ENCODE measurements at places on chromosomes 16 and 17.

- DNase-seq, result no peak
These were observed 56.0 kb downstream of the CLUH start for GRCh38 chr17:2655546-2655945.

DNA sequence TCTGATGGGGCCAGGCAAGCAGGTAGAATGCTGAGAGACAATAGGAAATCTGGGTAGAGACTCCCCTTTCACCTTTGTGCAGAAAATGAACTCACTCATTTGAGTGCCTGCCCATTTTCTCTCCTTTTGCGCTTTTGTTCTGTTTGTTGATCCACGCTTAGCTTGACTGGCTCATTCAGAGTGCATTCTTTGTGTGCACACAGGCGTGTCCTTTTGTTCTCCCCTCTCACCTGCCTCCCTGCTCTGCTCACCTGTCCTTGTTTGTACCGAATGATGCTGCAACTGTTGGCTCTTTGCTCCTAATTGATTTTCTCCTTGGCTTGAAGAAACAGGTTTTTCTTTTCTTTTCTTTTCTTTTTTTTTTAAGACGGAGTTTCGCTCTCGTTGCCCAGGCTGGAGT is 15.8 kb downstream of the PGS1 start:
- DNase-seq, result no peak

- DNase-seq, result no peak
These were observed 8.4 kb upstream of the PIEZO1 start for GRCh38 chr16:88793251-88793954.

DNA sequence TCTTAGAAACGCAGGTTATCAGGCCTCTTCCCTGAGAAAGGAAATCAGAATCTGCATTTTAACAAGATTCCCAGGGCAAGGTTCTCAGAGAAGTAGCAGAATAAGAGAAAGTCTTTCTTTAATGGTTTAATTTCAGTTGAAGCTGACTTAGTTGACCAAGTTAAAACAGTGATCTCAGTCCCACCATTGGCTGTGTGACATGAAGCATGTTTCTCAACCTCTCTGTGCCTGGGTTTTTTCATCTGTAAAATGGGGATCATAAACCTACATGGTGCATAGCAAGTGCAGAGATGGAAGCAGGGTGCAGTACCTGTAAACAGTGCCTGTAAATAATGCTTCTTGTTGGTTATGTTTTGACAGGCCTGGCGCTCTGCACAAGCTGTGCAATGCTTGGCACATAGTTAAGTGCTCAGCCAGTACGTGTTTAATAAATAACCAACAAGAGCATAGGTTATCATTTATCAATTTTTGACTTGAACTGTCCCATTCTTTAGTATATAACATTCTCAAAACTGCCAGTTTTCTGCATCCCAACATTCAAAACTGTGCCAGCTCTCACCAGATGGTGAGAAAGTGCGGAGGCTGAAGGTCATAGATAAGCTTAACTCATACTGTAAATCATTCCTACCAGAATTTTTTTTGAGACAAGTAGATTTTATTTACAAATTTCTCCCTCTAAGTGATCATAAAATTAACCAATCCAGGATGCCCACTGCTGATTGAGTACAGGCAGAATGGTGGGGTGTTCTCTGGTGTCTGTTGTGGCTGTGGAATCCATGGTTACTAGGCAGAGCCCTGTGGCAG is 6.9 kb downstream of the C17orf67 start:
- no peak for DNase-seq

DNA sequence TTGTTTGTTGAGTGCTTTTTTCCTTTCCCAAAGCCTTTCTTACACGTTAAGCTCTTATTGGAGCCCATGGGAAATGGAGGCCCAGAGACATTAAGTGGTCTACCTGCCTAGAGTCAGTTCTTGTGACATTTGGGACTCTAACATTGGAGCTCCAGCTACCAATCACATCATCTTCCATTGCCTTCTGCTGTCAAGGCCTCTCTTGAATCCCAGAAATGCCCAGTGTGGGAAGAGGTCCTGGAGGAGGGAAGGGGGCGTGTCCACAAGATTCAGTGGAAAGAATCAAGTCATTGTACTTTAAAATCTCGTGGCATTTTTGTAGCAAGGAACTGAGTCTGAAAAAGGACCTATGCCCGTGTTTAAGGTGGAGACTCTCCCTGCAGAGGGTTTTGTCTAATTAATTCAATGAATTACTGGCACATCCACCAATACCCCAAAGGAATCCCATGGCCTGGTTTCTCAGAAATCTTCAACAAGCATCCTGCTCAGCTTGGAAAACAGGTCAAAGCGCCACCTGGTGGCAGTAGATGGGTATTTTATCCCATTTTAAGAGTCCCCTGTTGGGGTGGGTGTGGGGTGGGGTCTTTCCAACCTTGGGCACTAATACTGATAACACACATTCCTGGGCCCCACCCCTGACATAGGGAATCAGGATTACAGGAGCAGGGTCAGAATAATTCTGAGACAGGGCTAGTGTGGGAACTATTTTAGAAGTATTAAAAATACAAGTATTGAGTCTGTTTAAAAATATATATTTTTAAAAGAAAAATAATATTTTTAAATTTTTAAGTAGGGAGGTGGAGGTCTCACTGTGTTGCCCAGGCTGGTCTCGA is 24.6 kb downstream of the GPT2 start:
- DNase-seq, result peak; percentile 74

DNA sequence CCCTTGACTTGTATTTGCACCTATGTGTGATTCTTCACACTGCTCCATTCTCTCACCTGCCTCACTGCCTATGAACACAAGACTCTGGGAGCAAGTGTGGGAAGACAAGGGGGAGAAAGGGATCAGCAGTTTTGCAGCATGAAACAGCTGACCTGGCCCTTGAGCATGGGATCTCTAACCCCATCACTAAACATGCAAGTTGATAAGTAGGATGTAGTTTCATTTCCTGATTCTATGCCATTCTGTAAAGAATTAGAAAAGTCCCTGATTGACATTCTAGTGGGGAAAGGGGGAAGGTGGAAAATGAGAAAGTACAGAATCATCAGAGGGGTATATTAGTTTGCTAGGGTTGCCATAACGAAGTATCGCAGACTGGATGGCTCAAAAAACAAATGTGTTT is 25.3 kb upstream of the MYOCD start:
- DNase-seq, result no peak

DNA sequence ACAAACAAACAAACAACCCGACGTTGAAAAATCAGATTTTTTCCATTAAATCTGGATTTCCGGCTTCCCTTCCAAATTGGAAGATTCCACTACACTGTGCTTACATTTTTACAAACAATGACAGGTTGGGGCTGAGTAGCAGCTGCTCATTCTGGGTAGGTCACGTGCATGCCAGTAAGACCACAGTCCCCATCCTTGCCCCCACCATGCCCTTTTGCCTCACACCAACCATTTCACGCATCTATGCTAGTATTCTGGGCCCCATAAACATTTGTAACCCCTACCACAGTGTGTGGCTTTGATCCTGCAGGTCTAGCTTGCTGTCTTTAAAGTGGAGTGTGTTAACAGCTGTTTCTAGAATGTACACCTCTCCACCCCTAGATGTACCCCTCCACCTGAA is 366.1 kb downstream of the XYLT1 start:
- DNase-seq, result no peak

DNA sequence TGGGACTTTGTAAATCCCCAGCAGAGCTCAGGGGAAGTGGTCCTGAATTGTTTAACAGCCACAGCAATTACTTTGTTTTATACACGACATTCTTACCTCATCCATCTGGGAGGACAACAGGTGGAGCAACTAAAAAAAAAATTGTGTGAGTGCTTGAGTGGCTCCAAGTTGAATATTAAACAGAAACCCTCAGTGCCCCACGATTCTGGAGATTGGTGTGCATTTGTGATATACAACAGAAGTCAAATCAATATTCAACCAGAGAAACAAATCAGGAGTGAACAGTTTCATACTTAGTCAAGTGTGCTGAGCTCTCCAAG is 204.8 kb downstream of the HAPSTR1 start:
- DNase-seq, result no peak

DNA sequence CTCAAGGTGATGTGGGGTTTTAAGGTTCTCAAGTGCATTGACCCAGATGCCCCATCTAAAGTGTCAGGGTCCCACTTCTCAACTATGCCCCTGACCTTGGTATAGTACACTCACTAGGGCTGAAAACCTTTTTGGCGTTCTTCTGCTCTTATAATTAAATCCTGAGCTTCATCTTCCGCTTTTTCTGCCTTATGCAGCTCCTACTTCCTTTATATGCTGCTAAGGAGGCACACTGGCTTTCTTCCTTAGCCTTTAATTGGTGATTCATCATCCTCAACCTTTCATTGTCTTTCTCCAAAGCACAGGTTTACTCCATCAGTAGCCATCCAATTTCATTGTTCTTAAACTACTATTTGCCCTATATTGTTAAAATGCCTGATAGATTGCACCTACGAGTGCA is 5.3 kb upstream of the NF1 start:
- DNase-seq, result no peak

DNA sequence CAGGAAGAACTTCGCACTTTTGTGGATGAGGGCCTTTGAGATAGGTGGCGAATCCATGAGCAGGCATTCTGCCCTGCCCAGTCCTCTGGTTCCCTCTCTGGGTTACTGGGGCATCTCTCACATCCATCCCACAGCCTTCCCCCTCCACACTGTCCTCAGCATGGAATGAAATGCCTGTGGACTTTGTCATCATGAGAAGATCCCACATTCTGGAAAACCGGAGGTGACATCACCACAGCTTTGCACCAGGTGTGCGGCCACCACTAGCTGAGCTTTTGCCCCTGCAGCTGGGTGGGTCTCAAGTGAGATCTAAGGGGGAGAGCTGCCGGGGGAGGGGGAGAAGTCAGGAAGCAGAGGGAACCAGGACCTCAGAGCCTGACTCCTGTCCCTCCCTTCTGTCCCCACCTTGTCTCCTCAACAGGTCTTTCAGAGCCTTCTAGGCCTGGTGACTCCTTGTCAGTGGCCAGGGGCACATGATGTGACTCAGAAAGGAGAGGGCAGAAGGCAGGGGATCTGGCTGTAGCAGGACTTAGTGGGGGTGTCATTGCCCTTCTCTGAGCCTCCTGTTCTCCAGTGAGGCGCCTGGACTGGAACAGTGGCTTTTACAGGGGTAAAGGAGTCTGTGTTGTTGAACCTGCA is 40.0 kb upstream of the DLX4 start:
- no peak for DNase-seq

- no peak for DNase-seq
These were observed 5.7 kb upstream of the SDR42E1 start for GRCh38 chr16:82016964-82017363.

DNA sequence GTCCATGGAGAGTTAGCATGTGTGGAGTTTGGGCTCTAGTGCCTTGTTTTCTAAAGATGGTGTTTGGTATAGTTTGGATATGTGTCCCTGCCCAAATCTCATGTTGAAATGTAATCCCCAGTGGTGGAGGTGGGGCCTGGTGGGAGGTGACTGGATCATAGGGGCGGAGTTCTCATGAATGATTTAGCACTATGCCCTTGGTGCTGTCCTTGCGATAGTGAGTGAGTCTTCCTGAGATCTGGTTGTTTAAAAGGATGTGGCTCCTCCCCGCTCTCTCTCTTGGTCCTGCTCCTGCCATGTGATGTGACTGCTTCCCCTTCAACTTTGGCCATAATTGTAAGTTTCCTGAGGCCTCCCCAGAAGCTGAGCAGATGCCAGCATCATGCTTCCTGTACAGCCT is 8.9 kb upstream of the ZNF19 start:
- DNase-seq, result no peak

DNA sequence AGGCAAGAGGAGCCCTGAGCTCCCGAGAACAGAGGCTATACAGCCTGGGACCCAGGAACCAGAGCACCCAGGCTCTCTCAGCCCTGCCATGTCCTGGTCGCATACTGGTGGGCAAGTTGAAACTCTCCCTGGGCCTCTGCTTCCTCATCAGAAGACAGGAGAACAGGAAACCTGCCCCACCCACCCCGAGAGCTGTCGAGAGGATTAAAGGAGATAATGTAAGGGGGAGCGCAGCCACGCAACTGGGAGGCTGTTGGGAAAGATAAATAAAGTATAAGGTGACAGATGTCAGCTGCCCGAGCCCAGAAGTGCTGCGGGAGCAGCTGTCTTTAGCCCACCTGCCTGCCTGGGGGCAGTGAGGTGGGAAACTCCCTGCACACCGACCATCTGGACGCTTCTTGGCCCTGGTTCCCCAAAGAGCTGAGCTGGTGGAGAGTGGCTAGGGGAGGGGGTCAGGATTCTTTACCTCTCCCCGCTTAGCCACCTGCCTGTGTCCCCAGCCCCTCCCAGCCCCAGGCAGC is 6.8 kb downstream of the KIF19 start:
- no peak for DNase-seq

GRCh38 chr17:8079291-8080207 is 8.0 kb downstream of the ALOX12B start:
- DNase-seq, result peak; percentile 48

DNA sequence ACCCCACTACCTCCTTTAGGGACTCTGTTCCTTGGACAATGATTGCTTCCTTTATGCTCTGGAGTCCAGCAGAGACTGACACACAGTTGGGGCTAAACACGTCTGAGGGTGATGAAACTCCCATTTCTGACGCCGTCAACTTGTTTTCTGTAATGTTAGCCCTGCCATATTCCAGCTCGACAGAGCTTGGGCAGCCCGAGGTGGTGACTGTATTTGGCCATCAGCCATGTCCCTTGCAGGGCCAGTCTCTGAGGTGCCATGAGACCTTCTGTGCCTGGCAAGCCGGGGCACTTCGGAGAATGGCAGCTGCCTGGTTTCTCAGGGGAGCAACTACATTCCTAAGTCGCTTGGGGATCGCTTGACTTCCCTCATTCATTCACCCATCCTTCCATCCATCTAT is 278.9 kb upstream of the TNRC6C start:
- no peak for DNase-seq

DNA sequence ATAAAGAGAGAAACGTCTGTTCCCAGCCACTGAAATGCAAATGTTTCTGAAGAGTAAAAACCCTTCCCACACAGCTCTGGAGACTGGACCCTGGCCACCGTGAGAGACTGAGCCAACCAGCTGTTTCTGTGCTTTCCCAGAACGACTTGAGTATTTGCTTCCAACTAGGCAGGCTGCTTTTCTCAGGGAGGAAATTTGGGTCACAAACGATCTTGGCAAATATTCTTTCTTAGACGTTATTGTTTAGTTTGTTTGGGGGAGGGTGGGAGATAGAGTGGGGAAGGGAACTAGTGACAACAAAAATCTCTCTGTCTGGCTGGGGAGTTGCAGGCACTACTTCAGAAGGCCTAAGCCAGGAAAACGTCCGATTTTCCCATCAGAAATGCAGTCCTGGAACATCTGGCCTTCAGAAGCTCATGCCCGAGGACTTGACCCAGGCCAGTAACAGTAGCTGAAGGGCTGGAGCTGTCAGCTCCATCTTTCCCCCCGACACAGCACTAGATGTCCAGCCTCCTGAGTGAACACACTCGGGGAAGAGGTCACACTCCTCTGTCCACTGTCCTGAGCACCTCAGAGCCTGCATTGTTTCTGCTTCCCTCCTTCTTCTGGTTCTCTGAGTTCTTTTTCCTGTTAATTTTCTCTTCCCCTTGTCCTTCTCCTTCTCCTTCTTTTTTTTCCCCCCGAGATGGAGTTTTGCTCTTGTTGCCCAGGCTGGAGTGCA is 4.0 kb downstream of the CCDC92B start:
- peak; percentile 37 for DNase-seq

DNA sequence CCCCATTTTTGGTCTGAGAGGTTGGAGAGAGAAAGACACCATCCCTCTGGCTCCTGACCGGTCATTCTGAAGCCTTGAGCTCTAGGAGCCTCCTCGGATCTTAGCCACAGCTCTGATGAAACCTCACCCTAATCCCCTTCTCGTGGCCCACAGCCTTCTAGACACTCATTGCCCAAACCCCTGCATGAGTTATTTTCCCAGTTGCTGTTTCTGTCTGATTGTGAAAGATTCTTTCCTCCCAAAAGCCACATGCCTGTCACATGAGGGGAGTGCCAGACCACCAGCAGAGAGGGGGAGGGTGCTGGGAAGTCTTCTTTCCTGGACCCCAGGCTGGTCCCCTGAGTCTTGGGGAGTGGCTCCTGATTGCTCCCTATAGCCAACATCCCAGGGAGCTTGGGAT is 17.6 kb upstream of the ABR start:
- DNase-seq, result no peak

Data from putamen (tissue), 1 donor.